Stimulated activated CD4-positive, alpha-beta T cell treated with anti-CD3 and anti-CD28 coated beads, Interleukin-12 subunit alpha, Interleukin-12 subunit beta, amount 100 ng/mL, for 24 hours (primary cell): ENCODE measurements at places on chromosomes 11 and 22.

DNA sequence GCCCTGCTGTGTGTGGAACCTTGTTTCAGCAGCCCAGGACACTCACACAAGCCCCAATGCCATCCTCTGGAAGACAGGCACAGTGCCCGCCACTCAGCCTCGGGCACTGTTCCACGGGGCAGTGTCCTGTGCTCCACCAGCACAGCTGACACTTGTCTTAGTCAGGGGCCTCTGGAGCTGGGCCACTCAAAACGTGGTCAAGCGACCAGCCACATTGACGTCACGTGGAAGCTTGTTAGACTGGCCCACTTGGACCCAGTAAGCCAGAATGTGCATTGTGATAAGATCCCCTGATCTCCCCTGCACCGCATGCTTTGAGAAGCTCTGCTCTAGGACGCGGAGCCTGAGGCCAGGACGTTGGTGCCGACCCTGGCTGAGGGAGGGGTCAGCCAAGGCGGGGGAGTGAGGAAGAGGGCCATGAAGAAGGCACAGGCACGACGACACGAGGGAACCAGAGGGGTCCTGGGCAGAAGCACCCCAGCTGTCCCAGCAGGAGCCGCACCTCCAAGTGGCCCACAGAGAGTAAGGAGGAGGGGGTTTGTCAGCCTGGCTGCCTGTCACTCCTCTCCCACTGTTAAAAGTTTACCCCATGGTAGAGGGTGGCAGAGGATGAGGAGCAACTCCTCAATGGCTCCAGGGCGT is 64.6 kb downstream of the LINC01488 start:
- no peak for DNase-seq

- DNase-seq = no peak
Measured at GRCh38 chr11:78683774-78684173, 109.1 kb upstream of the NARS2 start.

DNA sequence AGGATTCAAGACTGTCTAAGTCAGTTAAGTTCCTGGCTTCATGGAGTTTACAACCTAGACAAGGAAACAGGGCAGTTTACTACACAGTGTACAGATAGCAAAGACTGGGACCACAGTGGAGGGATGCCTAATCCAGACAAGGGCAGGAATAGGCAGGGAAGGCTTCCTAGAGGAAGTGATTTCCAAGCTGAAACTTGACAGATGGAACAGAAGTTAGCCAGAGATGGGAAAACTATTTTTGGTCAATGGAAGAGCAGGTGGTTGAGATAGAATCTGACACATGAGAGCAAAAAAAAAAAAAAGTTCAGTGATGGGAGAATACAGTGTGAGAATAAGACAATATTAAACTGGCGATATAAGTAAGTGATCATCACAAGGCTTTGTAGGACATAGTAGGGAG is 1.3 kb downstream of the COA4 start:
- DNase-seq = no peak

DNA sequence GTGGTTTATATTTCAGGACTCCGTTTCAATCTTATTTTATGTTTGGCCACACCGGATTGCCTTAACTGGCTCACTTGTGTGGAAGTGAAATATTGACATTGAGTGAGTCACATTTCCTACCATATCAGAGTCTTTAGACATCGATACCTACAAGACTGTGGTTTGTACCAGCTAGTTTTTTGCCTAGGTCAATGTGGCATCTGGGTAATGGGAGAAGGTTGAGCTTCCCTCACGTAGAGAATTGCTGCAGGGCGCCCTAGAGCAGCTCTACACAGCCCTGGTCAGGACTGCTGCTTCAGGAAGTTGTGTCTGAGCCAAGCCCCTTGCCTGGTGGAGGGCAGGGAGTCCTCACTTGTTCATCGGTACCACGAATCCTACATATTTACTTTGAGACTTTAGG is 1.6 kb downstream of the GRAMD1B start:
- DNase-seq = no peak

DNA sequence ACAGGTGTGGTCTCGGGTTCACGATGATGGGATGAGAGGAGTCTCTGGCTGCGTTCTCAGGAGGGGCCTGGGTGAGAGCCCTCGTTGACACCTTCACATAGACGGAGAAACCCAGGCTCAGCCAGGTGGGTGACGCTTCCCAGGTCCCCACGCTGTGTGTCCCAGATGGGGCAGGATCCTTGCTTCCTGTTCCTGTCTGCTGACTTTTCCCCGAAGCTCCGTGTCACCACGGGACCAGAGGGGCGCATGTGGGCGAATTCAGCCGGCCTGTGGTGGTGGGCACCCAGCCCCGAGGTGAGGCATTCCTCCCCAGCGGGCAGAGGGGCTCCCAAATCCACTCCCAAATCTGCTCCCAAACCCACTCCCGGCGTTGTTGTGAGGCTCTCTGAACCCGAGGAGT is 732.8 kb downstream of the BRD1 start:
- DNase-seq = no peak

GRCh38 chr11:120869516-120870011 is 154.3 kb upstream of the TBCEL start:
- no peak for DNase-seq

DNA sequence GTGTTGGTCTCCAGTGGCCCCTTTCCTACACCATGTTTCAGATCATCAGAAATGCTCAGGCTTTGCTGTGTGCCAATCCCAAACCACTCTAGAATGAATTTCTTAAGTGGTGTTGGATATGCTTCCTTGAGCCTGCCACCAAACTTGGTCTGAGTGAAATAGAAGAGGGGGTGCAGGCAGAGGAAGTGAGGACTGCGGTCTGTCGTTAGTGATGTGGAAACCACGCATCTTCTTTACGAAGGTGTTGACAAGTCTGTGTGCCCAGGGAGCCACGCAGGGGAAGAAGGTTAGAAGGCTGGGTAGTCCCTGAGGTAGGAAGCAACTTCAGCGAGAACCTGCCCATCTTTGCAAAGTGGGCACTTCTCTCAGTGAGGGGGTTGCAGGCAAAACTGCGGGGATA is 187.4 kb upstream of the NAV2 start:
- DNase-seq = no peak

- DNase-seq = no peak
Measured at GRCh38 chr11:102438311-102439062, 14.1 kb downstream of the TMEM123 start.

DNA sequence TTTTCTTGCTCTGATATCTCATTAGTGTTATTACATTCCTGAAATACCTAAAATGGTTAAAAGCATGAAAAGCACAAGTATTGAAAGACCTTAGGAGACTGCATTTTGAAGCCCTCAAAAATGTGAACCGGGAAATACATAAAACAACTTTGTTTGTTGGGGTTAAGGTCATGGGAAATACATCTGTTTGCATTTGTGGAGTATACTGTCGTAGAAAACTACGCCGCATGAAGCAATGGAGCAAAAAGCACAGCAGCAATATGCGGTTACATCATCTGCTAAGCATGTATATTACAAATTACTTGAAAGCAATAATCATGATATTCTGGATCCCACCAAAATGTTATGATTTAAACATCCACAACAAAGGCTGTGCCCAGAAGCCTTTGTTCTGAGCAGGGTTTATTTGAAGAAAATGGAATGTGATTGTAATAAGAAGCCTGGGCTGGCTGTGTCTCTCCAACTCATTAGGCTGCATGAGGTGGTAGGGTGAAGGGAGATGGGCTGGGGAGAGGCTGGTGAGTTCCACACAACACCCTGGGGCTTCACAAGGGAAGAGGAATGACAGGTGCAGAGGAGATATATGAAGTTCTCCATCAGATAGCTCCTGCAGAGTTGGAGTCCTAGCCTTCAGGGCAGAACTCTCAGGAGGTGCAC is 64.7 kb upstream of the LIN7C start:
- DNase-seq = no peak

DNA sequence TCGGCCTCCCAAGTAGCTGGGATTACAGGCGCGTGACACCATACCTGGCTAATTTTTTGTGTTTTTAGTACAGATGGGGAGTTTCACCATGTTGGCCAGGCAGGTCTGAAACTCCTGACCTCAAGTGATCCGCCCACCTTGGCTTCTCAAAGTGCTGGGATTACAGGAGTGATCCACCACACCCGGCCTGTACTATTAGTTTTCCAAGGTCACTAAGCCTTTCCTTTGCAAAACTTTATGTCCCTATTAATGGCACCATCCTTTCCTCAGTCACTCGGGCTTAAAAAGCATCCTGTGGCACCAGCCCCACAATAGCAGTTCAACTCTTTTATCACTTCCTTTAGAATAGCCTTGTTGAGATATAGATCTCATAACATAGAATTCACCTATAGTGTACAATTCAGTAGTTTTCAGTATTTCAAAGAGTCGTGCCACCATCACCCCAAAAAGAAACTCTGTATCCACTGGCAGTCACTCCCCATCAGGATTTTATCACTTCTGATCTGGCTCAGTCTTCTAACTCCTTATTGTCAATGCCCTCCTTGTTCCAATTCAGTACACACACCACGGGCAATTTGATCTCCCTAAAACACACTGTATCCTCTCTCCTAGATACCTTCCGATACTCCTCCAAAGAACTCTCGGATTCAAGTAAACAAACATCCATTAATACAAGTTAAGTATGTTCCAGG is 921 bp upstream of the BCL2L13 start:
- DNase-seq = no peak

- no peak for DNase-seq
Measured at GRCh38 chr11:11163669-11164333, 189.2 kb downstream of the CSNK2A3 start.

GRCh38 chr11:111606986-111607385 is 4.7 kb downstream of the SIK2 start:
- DNase-seq = no peak

GRCh38 chr11:112123129-112123528 is 36.5 kb downstream of the SDHD start:
- no peak for DNase-seq

GRCh38 chr11:46604796-46605195 is 11.0 kb upstream of the AMBRA1 start:
- no peak for DNase-seq
